Bronchial smooth muscle cell (primary cell): ENCODE measurements at places on chromosomes 5 and 9. TPM values are rescaled to one million over a fixed set of nuclear protein-coding genes. Genes with fewer than 3 reads are reported as not detected.

Gene CCNO
- total RNA-seq = 0.17 TPM in 1 of 2 replicates, not detected in the other

Gene GFI1B
- not detected in 2 replicates for total RNA-seq

Gene SLCO4C1
- total RNA-seq = under 0.01 TPM in 1 of 2 replicates, not detected in the other

Gene LTC4S
- total RNA-seq = 0.94 and 1.3 TPM in 2 replicates

Gene ENC1
- total RNA-seq = 11.7 and 14.5 TPM in 2 replicates

Gene PDGFRB
- 71.1 and 110 TPM in 2 replicates for total RNA-seq

Gene SOHLH1
- not detected in 2 replicates for total RNA-seq

Gene PCDHB16
- 0.16 and 2.1 TPM in 2 replicates for total RNA-seq

Gene SPATA31A6
- total RNA-seq = not detected in 2 replicates
